ENCODE measurements at places on chromosomes 3 and 15.
A peak's percentile ranks its signal among the peaks of the same experiment; 100 is the strongest.

- peak; percentile 3 for DNase-seq
These were observed 260.9 kb downstream of the TIGIT start for GRCh38 chr3:114554731-114555130.

DNA sequence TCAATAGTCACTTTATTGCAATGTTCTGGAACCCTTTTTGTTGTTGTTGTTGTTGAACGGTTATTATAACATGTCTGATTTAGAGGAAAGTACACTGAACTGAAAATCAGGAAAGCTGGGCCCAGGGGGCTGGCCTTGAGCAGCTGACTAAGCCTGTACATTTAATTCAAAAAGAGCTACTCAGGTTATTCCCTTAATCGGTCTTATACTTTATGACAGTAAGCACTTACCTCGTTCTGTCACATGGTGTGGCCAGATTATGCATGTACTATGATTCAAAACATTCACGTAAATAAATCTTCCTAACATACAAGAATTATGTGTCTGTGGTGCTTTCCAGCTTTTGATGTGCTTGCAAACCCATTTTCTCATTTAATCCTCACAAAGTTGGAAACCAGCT is 382.5 kb upstream of the TPRG1 start:
- no peak for DNase-seq

DNA sequence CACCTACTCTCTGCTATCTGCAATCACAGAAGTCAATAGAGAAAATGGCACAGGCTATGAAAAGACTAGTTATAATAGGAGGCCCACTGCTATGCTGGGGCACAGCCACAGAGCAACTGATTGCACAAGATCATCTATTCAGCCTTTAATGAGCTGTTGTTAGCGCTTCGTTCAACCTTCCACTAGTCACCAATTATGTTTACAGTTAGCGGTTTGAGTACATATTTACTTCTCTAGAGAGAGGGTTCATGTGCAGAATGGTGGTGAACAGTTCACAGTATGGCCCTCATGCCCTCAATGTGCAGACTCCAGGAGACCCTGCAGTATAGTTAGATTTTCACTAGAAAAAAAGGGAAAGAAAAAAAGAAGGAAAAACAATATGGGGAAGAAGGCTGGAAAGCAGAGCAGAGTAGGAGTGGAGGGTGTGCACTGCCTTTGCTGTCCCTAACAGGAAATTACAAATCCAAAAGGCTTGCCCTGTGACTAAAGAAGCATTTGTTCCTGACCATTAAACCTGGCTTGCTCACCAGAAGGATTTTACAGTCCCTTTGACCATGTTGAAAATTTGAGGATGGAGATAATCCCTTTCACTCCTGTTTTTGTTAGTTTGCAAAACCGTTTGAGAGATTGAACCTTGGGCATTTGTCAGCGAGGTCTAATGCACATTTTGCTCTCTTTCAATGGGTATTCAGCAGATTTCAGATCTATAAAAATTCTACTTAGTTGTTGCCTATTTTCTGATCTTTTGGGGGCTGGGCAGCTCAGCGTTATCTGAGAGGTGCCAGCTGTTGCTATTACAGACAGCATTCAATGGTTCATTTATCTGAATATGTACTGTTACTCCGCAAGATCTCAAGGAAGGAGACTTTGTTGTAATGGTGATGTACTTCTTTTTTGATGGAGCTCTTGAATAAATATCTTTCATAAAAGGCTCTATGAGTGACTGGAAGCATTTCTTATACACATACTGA is 296.1 kb downstream of the LSAMP start:
- no peak for DNase-seq

DNA sequence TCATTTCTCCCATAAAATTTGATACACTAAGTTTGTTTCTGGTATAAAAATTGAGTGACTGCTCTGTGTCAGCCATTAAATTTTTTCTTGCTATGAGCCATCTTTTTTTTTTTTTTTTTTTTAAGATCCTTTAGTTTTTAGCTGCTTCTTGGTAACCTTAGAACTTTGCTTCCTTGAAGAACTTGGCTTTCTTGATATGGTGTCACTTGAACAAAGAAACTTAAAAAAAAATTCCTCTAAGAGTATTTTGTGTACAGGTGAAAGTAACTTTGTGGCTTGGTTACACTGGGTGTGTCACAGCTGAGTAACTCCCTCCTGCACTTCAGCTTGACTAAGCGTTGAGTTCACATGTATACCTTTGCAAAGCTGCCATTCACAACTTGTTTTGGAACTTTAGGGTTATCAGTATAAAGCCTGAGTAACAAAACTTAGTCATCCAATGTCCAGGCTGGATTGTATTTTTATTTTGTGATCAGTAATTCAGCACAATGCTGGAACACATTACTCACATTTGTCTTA is 6.5 kb downstream of the CHD2 start:
- DNase-seq, result peak; percentile 32

- peak; percentile 54 for DNase-seq
These were observed 25.6 kb downstream of the HACD2 start for GRCh38 chr3:123559040-123559861.

GRCh38 chr3:197117114-197117513 is 87.5 kb upstream of the MELTF start:
- DNase-seq, result no peak

GRCh38 chr15:25664761-25665160 is 198.4 kb downstream of the ATP10A start:
- DNase-seq, result no peak

DNA sequence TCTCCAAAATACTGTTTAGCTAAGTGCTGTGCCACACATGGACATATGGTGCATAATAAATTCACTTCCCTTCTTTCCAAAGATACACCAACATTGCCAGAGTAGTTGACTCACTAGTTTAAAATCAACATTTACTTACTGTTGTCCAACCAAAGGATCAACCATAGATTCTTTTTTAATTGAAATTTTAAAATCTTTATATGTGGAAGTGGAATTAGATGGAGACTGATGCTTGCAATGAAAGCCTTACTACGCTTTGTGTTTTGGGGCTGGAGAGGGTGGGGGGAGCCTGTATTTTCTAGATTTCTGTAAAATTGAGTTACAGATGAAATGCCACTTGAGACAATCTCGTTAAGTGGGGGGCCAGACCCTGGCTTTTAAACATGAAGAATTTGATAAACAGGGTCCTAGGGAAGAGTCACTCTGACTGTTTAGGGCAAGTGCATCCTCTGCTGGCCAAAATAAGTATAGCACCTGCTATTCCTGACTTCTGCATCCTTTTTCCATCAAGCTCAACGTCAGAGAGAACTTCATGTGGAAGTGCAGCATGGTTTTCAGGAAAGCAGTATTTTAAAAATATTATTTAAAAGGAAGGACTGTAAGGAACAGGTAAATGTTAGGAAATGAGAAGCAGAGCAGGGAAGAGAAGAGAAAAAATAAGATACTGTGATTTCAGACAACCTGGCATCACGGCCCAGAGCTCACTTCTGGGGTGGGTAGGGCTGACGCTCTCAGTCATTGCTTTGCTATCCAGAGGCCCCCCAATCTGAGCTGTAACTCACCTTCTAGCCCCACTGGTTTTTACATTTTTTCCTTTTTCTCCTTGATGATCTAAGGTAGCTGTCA is 76.7 kb downstream of the BOC start:
- no peak for DNase-seq

DNA sequence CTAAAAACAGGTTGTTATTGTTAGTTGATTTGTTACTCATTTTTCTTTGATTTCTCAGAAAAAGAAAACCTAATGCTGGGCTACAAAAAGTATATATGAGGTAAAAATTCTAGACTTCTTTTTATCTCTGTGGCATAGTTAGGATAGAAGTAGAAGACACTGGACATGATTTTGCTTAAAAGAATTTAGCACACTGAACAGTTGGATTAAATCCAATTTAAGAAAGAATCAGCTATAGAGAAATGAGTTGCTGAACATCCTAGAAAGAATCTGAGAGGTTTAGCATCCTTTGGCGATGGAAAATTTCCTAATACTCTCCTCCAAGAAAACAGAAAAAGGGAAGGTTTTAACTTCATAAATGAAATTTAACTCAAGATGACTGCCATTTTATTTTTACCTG is 259.7 kb downstream of the TBL1XR1 start:
- DNase-seq, result no peak

GRCh38 chr3:38489766-38490165 is 6.4 kb upstream of the EXOG start:
- DNase-seq, result no peak
